Hippocampal formation (tissue), 2 donors: ENCODE measurements at places on chromosomes 5 and 9.

GRCh38 chr5:132416306-132417009 is 46.9 kb downstream of the SLC22A5 start:
- DNase-seq = no peak

- DNase-seq = no peak
Measured at GRCh38 chr9:4098031-4098430, 201.8 kb downstream of the GLIS3 start.

- DNase-seq = peak; percentile 57
Measured at GRCh38 chr9:124180557-124180956, 77.2 kb upstream of the NEK6 start.

DNA sequence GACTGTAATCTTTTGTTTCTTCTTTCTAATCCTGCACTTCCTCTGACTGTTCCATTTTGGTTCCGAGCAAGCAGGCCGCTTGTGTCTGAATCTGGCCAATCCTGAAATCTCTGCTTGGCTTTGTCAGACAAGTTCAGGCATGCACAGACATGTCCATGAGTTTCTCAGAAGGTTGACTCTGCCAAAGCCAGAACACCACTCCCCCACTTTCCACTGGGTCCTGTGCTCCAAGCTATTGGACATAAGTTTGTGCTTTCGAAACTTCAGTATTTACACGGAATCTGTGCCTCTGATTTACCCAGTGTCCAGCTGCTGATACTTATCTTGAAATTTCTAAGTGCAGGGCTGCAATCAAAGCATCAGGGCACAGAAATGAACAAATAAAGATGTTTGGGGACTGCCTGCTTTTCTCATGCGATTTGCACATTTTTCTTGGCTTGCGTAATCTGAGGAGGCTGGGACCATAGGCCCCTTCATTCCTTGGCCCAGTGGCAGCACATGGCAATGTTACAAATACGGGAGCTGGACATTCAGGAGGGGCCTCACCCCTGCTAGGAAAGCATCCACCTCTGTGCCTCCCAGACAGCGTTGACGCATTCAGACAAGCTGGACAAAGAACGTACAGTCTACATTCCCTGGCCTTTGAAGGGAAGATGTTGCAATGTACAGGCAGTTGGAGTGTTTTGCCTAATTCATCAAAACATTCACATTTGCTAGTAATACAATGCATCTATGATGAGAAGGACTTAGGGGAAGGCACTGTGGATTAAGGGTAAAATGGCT is 209.2 kb upstream of the PAPPA start:
- DNase-seq = no peak

GRCh38 chr5:112077180-112077579 is 320.2 kb upstream of the NREP start:
- DNase-seq = no peak
